Activated naive CD8-positive, alpha-beta T cell treated with anti-CD3 and anti-CD28 coated beads, Interleukin-2, amount 10 ng/mL, durations not matched to agents 7 days and 5 days (primary cell): ENCODE measurements at places on chromosomes 3 and 15. TPM values are rescaled to one million over a fixed set of nuclear protein-coding genes. Genes with fewer than 3 reads are reported as not detected.
A peak's percentile ranks its signal among the peaks of the same experiment; 100 is the strongest.

DNA sequence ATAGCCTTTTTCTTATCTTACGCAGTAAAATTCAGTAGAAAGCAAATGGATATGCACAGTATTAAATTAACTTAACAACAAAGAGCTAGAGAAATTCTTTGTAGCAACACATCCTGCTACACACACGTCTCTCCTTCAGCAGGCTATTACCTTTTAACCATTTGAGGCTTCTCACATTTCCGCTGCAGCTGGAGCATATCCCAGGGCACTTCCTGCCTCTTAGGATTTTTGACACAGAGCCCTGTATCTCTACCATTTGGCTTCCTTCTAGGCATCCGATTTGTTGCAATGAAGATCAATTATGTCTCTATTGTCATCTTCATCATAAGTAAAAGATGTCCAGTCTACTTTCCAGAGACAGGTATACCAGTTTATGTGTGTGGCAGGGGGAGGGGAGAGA, 292.4 kb upstream of the CBLB start:
- H3K27ac ChIP-seq = no peak overlapping the region
- H3K36me3 ChIP-seq = peaks cover 37% of the 10 kb centered on the region
- H3K4me3 ChIP-seq = no peak overlapping the region
- no peaks in the 10 kb centered on the region for H3K27me3 ChIP-seq

DNA sequence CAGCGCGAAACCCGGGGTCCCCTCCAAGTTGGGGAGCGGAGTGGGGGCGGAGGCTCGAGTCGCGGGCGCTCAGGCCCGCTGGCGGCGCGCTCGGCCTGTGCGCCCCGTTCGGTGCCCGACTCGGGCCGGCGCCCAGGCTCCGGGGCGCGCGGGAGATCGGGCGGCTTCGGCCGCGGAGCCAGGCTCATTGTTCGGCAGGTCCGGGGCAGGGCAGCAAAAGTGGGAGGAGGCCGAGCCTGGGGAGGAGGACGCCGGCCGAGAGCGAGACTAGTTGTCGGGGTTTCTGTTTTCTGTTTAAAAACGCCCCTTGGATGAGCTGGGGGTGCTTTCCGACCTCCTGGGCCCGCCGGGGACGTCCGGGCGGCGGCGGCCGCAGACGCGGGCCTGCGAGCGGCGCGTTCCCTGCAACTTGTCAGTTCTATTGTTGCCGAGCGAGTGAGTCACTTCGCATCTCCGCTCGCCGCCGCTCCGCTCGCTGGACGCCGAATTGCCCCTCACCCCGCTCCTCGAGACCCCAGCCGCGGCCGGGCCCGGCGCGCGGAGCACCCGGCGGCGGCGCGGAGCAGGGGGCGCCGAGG, 676 bp downstream of the TCF12 start:
- peak overlapping the region; percentile 82 for H3K4me3 ChIP-seq
- H3K27me3 ChIP-seq = no peaks in the 10 kb centered on the region
- H3K36me3 ChIP-seq = peaks cover 19% of the 10 kb centered on the region
- peak overlapping the region; percentile 68 for H3K27ac ChIP-seq
- DNase-seq = peak; percentile 68
- peaks cover 31% of the 10 kb centered on the region for H3K4me1 ChIP-seq

GABRR3 gene
- total RNA-seq = not detected

CD96 gene
- 379 TPM for total RNA-seq

DNA sequence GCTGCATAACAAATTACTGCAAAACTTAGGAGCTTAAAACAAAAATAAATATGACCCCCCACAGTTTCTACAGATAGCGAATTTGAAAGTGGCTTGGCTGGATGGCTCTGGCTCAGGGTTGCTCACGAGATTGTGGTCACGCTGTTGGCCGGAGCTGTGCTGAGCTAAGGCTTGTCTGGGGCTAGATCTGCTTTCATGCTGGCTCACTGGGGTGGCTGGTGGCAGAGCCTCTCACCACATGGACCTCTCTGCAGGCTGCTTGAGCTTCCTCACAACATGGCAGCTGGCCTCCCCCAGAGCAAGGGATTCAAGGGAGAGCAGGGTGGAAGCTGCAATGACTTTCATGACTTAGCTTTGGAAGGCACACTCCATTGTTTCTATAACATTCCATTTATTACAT, 354.1 kb downstream of the SHQ1 start:
- H3K4me3 ChIP-seq = no peak overlapping the region
- H3K27me3 ChIP-seq = no peaks in the 10 kb centered on the region
- H3K27ac ChIP-seq = no peak overlapping the region

DNA sequence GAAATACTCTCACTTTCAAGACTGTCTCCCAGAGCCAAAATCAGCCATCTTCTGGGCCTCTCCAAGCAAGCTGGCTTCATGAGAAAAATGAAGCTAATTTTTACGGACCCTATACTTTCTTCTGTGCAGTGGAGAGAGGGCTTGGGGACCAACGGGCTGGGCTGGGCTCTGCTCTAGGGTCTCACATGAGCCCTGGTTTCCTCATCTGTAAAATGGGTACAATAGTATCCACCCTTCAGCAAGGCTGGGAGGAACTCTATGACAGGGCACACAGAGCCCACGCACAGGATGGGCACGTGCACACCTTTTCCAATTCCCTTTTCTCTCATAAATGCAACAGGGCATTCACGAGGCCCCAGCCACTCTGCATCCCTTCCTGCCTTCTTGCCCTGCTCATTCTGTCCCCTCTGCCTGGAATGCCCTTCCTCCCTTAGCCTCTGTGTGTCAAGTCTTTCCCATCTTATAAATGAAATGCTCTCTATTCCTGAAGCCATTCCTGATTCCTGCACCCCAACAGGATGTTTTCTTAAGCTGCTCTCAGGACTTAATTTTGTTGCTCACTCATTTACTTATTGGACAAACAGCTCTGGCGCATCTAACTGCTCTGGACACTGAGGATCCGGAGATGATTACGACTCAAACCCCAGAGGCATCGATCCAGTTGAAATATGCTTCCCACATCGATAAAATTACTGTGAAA, 32.9 kb upstream of the SEC13 start:
- no peak overlapping the region for H3K4me3 ChIP-seq
- peaks cover 5% of the 10 kb centered on the region for H3K27me3 ChIP-seq
- DNase-seq = no peak
- no peaks in the 10 kb centered on the region for H3K36me3 ChIP-seq

DNA sequence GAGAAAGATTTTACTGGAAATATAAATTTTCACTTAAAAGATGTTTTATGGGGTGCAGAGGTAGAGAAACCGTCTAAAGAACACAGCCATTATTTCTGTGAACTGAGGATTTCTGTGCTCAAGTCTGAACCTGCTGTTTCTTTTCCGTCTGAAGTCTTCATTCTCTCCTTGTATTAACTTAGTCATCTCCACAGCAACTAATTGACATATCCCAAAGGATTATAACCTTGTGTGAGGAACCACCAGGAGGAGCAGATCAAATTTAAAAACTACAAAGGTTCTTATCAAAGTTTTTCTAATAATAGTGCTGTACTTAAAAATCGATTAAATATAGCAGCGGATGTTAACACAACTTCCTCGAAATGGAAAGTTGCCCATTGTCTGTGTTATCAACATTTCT, 31.1 kb upstream of the ICE2 start:
- H3K27me3 ChIP-seq = no peaks in the 10 kb centered on the region
- peak overlapping the region; percentile 22 for H3K27ac ChIP-seq
- H3K4me1 ChIP-seq = peaks cover 36% of the 10 kb centered on the region
- peaks cover 43% of the 10 kb centered on the region for H3K36me3 ChIP-seq
- H3K4me3 ChIP-seq = peak overlapping the region; percentile 14
- DNase-seq = no peak

DNA sequence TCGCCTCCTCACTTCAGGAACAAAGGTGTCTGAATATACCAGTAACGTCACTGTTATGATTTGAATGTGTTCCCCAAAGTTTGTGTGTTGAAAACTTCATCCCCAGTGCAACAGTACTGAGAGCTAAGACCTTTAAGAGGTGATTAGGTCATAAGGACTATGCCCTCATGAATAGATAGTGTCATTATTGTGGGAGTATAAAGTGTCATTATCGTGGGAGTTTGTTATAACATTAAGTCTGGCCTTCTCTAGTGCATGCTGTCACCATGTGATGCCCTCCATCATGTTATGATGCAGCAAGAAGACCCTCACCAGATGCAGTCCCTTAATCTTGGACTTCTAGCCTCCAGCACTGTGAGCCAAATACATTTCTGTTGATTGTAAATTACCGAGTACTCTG, 53.7 kb upstream of the TLE3 start:
- DNase-seq = no peak
- peaks cover 31% of the 10 kb centered on the region for H3K27me3 ChIP-seq
- peaks cover 6% of the 10 kb centered on the region for H3K4me1 ChIP-seq
- H3K4me3 ChIP-seq = no peak overlapping the region
- no peak overlapping the region for H3K27ac ChIP-seq
- H3K36me3 ChIP-seq = no peaks in the 10 kb centered on the region
